ENCODE measurements at places on chromosomes 12 and 14. TPM values are rescaled to one million over a fixed set of nuclear protein-coding genes. Genes with fewer than 3 reads are reported as not detected.

Gene RFLNA
- not detected for total RNA-seq

Gene SIX6
- total RNA-seq: not detected

DNA sequence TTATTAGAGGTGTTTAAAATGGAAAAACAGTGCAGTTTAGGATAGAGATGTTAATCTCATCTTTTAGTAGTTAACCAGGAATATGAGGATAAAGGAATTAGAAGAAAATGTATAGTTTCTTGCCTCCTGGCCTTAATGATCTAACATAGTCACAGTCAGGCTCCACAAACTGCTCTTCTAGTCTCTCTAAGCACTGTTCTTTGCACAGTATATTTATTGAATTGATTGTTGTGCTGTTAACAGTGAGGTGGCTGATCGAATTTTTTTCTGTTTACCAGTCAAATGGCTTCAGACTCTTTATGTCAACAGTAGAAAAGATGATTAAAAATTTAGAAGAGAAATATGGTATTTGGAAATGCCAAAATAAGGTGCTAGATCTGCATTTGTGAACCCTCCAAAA is 37.8 kb downstream of the ATF7IP start:
- DNase-seq: no peak

- peak; percentile 30 for DNase-seq
Observed at GRCh38 chr12:52741375-52742195, 35.6 kb downstream of the KRT76 start.

Gene RHOJ
- not detected for total RNA-seq

DNA sequence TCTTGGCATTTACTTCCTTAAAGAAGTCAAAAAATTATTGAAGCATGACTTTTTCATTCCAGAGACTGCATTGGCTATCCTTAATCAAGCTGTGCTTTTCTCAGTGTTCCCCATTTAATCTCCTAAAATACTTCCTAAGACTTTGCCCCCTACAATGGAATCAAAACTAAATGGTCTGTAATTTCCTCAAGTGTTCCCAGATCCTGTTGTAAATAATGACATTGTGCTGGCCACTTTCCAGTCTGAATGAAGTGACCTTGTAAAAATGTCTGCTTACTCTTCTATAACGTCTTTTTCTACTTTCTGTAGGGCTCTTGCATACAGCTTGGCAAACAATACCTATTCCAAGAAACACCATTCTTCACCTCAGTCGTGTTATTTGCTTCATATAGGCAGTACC is 45.3 kb upstream of the MBIP start:
- DNase-seq: no peak

Gene TAS2R8
- total RNA-seq: not detected

GRCh38 chr12:68405343-68405781 is 73.2 kb upstream of the MDM1 start:
- no peak for DNase-seq

Gene RPL10L
- total RNA-seq: not detected

Gene PNN
- total RNA-seq: 86.0 TPM

GRCh38 chr12:127435439-127435838 is 831.5 kb upstream of the TMEM132C start:
- no peak for DNase-seq

Gene IL23A
- 34.4 TPM for total RNA-seq

Gene BIN2
- 215 TPM for total RNA-seq

Gene KCNK10
- total RNA-seq: not detected

Gene TOMM20L
- not detected for total RNA-seq

Gene ZDHHC22
- total RNA-seq: not detected

DNA sequence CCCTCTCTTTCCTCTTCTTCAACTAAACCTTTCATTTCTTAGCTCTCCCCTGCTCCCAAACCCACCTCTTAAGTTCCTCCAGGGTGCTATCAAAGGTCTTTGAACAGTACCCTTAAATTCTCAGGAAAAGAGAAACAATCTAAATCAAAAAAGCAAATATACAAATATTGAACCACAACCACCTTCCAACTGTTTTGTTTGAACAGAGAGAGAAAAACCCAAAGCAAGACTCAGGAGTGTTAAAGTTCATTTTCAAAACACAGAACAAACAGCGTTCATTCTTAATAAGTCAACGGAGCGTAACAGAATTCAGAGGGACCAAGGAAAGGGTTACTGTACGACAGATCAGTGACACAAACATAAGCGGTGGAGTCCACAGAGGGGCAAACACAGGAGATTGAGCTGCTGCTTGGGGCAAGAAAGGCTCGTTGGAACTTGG is 73.3 kb downstream of the NDUFA12 start:
- no peak for DNase-seq

Gene GPX2
- total RNA-seq: not detected

DNA sequence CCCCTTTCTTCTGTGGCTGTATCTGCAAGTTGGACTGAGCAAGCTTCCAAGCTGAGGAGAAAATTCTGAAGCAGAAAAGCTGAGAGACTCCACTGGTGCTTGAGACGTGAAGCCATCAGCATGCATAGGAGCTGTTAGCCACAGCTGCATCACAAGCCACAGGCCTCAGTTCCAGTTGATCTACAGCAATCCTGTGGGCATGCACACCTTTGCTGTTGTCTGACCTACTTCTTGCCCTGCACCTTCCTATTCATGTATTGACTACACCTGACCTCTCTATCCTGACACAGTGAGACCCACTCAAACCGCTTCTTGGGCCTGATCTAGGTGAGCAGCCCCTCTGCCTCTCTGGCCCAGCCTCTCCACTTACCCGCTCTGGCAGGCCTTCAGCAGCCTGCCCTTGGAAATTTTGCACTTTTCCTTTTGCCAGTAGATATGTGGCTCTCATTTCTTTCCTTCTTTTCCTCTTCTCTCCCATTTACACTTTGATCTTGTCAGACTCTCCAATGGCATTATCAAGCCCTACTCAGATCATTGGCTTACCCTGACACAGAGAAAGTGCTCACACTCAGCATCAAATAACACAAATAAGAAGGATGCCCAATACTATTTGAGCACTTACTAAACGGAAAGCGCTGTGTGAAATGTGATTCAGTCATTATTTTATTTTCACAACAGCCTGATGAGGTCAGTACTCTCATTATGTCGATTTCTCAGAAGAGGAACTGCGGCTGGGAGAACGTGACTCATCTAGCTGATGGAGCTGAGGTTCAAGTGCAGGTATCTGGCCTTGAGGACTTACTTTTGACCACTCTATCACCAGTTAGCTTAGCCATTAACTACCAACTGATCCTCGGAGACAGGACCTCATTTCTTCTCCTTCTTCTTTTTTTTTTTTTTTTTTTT is 21.9 kb upstream of the PTGR2 start:
- DNase-seq: no peak

GRCh38 chr12:89281539-89281867 is 70.8 kb downstream of the DUSP6 start:
- no peak for DNase-seq

GRCh38 chr12:131007740-131008117 is 54.0 kb downstream of the ADGRD1 start:
- no peak for DNase-seq

GRCh38 chr14:93331002-93331727 is 1.7 kb downstream of the BTBD7 start:
- DNase-seq: no peak

Gene MMP17
- total RNA-seq: 0.32 TPM

DNA sequence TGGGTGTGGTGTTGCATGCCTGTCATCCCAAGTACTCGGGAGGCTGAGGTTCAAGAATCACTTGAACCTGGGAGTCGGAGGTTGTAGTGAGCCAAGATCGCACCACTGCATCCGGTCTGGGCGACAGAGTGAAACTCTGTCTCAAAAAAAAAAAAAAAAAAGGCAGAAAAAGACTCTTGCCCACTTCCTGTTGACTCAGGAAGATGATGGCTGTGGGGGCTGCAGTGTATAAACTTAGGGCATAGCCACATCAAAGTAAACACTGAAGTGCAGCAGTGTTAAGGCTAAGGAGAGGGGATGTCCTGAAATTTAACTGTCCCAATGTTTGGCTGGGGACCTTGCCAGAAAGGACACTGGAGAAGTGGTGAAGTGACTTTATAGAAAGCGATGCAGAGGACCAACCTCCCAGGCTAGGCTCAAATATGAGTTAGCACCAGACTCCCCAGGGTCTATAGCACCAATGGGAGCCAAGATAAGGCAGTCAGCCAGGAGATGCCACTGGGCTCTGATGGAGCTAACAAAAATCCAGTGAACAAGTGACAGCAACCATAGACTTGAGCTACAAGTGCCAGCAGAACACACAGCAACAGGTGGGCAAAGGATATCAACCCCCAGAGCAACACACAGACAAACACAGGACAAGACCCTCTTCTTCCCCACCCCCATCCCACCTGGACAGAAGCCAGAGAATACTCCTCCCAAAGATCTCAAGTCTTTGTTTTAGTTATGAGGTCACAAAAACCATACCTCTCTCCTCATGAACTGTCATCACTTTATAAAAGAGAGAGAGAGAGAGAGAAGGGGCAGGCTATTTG is 28.0 kb downstream of the NELL2 start:
- DNase-seq: peak; percentile 79

Data from CD4-positive, alpha-beta memory T cell (primary cell).